Frontal cortex (tissue), 4 donors: ENCODE measurements at places on chromosomes 7 and 10. TPM values are rescaled to one million over a fixed set of nuclear protein-coding genes. Genes with fewer than 3 reads are reported as not detected.

The SLC29A3 gene
- total RNA-seq: 1.2 TPM

The GATA3 gene
- not detected for total RNA-seq

The SFRP5 gene
- 1.6 TPM for total RNA-seq

The MTURN gene
- 368 TPM for total RNA-seq

The XPNPEP1 gene
- total RNA-seq: 79.9 TPM

The BTBD16 gene
- not detected for total RNA-seq

The PLXNA4 gene
- total RNA-seq: 67.7 TPM

The CALML3 gene
- total RNA-seq: under 0.01 TPM

The PRSS37 gene
- total RNA-seq: not detected

The PPP1R3C gene
- total RNA-seq: 37.9 TPM

The C10orf67 gene
- total RNA-seq: 0.41 TPM

The C10orf120 gene
- not detected for total RNA-seq

The ABCB4 gene
- total RNA-seq: 1.2 TPM
